ENCODE measurements at places on chromosomes 16 and 17. TPM values are rescaled to one million over a fixed set of nuclear protein-coding genes. Genes with fewer than 3 reads are reported as not detected.

- H3K4me1 ChIP-seq: peaks cover 41% of the 10 kb centered on the region
- DNase-seq: peak; percentile 89
- peaks cover 15% of the 10 kb centered on the region for H3K36me3 ChIP-seq
- H3K27ac ChIP-seq: peak within 1 kb of the TSS; percentile 80
These were observed at the start of gene USB1 for GRCh38 chr16:58000706-58001676. Gene USB1, plus strand, starts transcription at chr16:58001407. Its CDS starts 77 bp downstream, at chr16:58001484.

GRCh38 chr17:80408872-80409271, 6.1 kb upstream of the ENDOV start:
- DNase-seq: peak; percentile 50
- H3K36me3 ChIP-seq: no peaks in the 10 kb centered on the region
- H3K4me3 ChIP-seq: no peak overlapping the region

DNA sequence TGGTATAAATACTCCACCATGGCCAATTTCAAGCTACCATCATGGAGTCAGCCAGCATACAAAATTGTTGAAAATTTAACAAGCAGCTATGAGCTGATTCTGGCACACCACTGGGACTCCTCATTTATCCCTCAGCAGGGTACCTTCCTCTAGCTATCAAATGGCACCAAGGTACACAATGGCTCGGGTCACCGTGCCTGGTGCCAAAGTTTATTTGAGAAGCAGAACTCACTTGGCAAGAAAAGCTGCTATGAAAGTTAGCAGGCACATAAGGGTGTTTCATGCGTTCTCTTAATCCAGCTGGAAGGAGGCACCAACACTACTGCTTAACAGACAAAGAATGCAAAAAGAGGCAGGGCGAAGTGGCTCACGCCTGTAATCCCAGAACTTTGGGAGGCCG, 51.6 kb downstream of the IKZF3 start:
- no peak overlapping the region for H3K4me3 ChIP-seq
- H3K36me3 ChIP-seq: peaks cover 41% of the 10 kb centered on the region
- DNase-seq: no peak

Gene CES3
- 1.6 TPM for total RNA-seq

Data from activated CD4-positive, alpha-beta T cell treated with anti-CD3 and anti-CD28 coated beads for 36 hours (primary cell).